Activated naive CD8-positive, alpha-beta T cell treated with anti-CD3 and anti-CD28 coated beads, Interleukin-2, amount 10 ng/mL, durations not matched to agents 7 days and 5 days (primary cell): ENCODE measurements at places on chromosomes 2 and 18. TPM values are rescaled to one million over a fixed set of nuclear protein-coding genes. Genes with fewer than 3 reads are reported as not detected.

DNA sequence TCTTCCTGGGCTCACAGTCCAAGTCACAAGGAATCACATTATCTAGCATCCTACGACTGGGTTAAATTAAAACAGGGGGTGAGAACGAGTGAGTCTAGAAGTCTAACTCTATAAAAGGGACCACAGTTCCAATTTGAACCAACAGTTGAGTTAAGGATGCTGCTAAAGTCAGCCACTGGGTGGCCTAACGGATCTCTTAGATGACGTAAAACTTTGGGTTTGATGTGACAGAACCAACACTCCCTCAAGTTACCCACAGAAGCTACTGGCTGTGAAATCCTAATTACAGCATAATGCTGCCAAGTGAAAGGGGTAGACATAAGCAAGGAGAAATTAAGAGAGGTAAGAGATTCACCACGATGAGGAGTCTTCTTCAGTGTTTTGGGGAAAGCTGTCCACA, 32.7 kb upstream of the RUFY4 start:
- peaks cover 35% of the 10 kb centered on the region for H3K4me1 ChIP-seq
- no peak for DNase-seq
- H3K27ac ChIP-seq = no peak overlapping the region
- H3K4me3 ChIP-seq = no peak overlapping the region
- H3K36me3 ChIP-seq = peaks cover 23% of the 10 kb centered on the region
- H3K27me3 ChIP-seq = no peaks in the 10 kb centered on the region

GRCh38 chr18:76441002-76441667, 53.9 kb downstream of the ZNF516 start:
- no peak overlapping the region for H3K4me3 ChIP-seq
- H3K4me1 ChIP-seq = no peaks in the 10 kb centered on the region
- no peaks in the 10 kb centered on the region for H3K27me3 ChIP-seq
- H3K27ac ChIP-seq = no peak overlapping the region
- H3K36me3 ChIP-seq = peaks cover 2% of the 10 kb centered on the region
- no peak for DNase-seq

DNA sequence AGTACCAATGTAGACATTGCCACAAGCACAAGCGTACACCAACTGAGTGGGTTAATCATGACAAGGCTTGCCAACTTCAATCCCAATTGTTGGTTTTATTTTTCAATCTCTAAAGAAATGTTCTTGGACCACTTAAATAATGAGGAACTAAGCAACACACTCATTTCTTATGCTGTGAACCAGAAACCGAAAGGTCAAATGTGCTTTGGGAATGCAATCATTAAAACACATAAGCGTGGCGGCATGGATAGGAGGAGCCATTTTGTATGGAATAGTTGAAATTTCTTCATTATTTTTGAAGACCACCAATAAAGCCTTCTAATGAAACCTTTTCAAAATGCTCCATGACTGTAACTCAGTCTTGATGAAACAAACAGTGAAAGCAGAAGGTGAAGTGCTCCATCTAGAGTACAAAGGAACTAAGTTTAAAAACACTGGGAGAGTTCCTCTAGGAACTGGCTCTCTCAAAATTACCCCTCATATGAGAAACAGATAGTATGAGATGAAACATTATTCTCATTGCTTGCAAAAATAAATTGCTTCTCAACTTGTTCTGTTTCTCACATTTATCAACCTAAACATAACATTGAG, 113.2 kb upstream of the CHST9 start:
- no peaks in the 10 kb centered on the region for H3K4me1 ChIP-seq
- no peak overlapping the region for H3K4me3 ChIP-seq
- H3K27me3 ChIP-seq = no peaks in the 10 kb centered on the region

ZNF521 gene
- not detected for total RNA-seq

PLCD4 gene
- total RNA-seq = 0.54 TPM

DNA sequence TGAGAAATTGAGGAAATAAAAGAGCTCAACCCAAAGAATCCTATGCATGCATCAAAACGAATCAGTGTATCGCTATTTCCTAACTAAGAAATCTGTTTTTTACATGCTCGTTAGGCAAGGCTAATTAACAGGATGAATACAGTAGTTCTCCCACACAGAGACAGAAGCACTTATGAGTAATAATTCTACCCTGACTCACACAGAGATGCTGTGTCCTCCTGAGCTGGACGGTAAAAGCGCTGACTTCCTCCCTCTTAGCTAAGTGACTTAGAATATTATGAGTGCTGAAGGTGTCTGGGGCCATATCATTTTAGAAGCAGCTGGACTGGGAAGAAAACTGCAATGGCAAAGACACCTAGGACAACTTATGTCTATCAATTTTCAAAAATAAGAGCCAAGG, 18.5 kb downstream of the PLEKHM3 start:
- H3K36me3 ChIP-seq = no peaks in the 10 kb centered on the region
- no peak overlapping the region for H3K27ac ChIP-seq
- no peaks in the 10 kb centered on the region for H3K27me3 ChIP-seq
- H3K4me3 ChIP-seq = no peak overlapping the region
- H3K4me1 ChIP-seq = peaks cover 3% of the 10 kb centered on the region

DNA sequence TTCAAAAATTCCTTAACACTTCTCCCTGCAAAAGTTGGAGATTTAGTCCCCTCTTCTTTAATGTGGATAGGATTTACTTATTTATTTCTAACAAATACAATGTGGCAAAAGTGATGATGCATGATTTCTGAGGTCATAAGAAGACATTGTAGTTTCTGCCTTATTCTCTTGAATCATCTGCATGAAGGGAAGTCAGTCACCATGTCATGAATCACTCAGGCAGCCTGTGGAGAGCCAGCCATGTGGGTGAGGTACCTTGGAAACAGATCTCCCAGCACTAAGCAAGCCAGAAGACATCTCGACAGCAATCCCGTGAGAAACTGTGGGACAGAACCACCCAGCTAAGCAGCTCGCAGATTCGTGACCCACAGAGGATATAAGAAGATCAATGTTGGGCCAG, 2.7 kb upstream of the ZC3H8 start:
- peaks cover 3% of the 10 kb centered on the region for H3K27me3 ChIP-seq
- H3K36me3 ChIP-seq = peaks cover 5% of the 10 kb centered on the region
- H3K4me3 ChIP-seq = no peak overlapping the region
- peaks cover 22% of the 10 kb centered on the region for H3K4me1 ChIP-seq
- no peak for DNase-seq

DNA sequence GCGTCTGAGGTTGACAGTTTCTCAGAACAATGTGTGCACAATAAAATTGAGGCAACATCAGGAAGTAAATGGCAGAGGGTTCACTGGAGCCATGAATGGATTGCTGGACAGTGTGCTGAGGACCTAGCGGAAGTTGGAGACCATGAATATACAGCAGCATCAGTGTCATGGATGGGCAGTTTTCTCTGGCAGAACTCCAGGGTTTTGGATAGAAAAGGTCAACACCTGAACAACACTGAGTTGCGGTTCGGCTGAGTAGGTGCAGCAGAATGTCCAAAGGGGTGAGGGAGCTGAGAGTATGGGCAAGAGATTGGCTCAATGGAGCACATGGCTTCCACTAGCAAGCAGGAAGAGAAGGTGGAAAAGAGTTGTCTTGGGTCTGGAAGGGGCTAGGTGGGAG, 73.7 kb downstream of the DNER start:
- no peak overlapping the region for H3K4me3 ChIP-seq
- no peak overlapping the region for H3K27ac ChIP-seq
- DNase-seq = no peak
- peaks cover 9% of the 10 kb centered on the region for H3K27me3 ChIP-seq
- no peaks in the 10 kb centered on the region for H3K36me3 ChIP-seq
- H3K4me1 ChIP-seq = no peaks in the 10 kb centered on the region

NOSTRIN gene
- total RNA-seq = not detected

GRCh38 chr2:37375741-37376288, 31.4 kb downstream of the QPCT start:
- no peak for DNase-seq
- peaks cover 2% of the 10 kb centered on the region for H3K36me3 ChIP-seq
- peaks cover 67% of the 10 kb centered on the region for H3K27me3 ChIP-seq
- H3K4me1 ChIP-seq = peaks cover 22% of the 10 kb centered on the region

MYOM1 gene
- total RNA-seq = 3.3 TPM

DNA sequence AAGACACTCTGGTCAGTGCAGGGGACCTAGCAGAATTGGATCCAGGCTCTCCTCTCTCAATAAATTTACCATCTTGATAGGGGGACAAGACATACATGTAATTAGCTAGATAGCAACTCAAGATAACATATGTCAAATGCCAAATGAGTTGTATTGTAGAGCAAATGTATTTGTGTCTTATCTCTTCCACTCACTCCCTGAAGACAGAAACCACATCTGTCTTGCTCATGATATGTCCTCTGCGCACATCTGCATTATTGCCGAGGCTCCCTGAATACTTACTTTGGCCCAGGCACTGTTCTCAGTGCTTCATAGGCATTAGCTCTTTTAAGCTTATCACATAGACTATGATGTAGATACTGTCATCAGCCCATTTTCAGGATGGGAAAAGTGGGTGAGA, 122.9 kb upstream of the GATA6 start:
- no peak for DNase-seq
- no peak overlapping the region for H3K4me3 ChIP-seq
- no peaks in the 10 kb centered on the region for H3K36me3 ChIP-seq
- no peaks in the 10 kb centered on the region for H3K27me3 ChIP-seq
- no peaks in the 10 kb centered on the region for H3K4me1 ChIP-seq

LYG2 gene
- total RNA-seq = not detected

COPS7B gene
- 43.8 TPM for total RNA-seq
